Astrocyte of the cerebellum (primary cell): ENCODE measurements at places on chromosomes 5 and 9.

GRCh38 chr5:170254056-170254455 lies 21.3 kb downstream of the C5orf58 start:
- no peak for DNase-seq

GRCh38 chr5:3382782-3383181 lies 212.8 kb upstream of the IRX1 start:
- DNase-seq, result no peak

- no peak for DNase-seq
These were observed 148.1 kb downstream of the EBF1 start for GRCh38 chr5:158951436-158952247.

GRCh38 chr5:95181644-95182043 lies 103.2 kb downstream of the MCTP1 start:
- DNase-seq, result no peak

DNA sequence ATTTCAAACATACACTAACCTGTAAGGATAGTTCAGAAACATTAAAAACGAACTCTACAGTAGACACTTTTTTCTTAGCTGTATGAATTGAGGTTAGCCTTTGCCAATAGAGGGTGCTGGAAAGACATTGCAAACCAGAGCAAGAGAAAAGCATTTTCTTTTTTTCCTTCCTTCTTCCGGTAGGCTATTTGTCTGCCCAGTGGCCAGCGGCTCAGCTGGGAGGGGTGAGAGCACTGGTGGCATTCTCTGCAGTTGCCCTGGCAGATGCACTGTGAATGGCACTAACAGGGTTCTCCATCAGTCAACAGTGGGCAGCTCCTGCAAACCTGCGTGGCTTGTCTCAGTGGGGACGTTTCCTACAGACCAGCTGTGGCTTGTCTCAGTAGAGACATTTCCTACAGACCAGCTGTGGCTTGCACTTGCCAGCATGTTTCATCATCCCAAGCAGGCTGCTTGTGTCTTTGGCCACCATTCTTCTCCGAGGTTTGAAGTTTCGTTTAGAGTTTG lies 984.5 kb upstream of the CDH18 start:
- DNase-seq, result no peak

- no peak for DNase-seq
These were observed 262.7 kb downstream of the PARP8 start for GRCh38 chr5:50929174-50929573.

GRCh38 chr5:3220638-3221288 lies 374.9 kb upstream of the IRX1 start:
- DNase-seq, result no peak
